Right lung (tissue), 10 donors: ENCODE measurements at places on chromosomes 12 and 14.

DNA sequence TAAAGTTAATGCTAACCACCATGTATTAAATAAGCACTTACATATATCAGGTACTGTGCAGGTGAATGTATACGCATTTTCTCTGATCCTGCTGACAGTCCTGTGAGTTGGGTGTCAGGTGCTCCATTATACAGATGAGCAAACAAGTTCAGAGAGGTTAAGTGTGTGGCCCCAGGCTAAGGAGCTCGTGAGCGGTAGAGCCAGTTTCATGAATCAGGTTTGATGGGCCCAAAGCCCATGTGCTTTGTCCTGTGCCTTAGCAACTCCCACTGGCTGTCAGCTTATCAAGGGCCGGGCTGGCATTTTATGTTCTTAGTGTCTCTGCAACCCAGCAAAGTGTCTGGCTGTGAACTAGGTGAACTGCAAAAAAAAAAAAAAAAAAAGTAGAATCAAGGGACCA lies 701.2 kb upstream of the TBX3 start:
- no peak for DNase-seq

- DNase-seq, result no peak
Measured at GRCh38 chr12:32125455-32126084, 18.9 kb downstream of the BICD1 start.

DNA sequence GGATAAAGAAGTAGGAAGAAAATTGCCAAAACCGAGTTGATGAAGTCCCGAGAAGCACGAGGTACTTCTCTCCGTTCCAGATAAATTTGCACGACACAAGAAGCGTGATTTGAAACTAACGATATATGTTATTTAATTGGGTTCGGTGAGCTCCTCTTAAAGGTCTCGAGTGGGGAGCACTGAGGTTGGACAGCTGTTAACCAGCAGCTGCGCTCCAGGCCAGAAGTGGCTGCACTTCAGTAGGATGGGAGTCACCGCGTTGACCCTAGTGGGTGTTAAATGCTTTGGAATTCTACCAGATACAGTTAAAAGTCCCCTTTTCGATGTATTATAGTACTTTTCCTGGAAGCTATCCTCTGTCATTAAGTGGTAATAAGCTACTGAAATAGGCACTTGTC lies 953 bp upstream of the DCAF5 start:
- peak; percentile 26 for DNase-seq

DNA sequence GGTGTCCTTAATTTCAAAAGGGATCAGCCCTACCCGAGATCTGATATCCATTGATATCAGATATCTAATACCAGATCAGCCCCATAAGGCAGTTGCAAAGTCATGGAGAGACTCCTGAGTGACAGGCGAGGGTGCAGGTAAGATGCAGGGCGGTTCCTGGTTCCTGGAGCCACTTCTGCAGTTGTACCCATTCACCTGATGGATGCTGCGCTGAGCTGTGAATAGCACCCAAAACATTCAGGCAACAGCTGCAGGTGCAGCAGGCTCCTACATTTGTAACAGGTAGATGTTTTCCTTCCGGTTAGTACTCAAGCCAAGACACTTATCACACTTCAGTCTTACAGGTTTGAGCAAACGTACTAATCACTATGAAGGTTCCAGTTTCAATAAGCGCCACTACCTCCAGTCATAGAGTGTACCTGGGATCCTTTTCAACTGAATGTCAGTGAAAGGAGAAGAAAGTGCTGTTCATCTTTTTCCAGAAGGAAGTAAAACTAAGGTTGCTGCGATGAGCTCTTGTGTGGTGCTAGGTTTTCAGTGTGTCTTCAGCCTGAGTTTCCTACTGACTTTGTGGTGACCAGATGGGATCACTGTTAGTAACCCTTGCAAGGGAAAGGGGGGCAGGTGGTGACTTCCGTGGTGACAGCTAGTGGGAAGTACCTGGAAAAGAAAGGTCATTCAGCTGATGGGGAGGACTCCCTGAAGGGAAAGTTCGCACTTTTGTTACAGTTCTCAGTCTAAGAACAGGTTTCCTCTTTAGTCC lies 1.9 kb downstream of the ATP6V0A2 start:
- no peak for DNase-seq

DNA sequence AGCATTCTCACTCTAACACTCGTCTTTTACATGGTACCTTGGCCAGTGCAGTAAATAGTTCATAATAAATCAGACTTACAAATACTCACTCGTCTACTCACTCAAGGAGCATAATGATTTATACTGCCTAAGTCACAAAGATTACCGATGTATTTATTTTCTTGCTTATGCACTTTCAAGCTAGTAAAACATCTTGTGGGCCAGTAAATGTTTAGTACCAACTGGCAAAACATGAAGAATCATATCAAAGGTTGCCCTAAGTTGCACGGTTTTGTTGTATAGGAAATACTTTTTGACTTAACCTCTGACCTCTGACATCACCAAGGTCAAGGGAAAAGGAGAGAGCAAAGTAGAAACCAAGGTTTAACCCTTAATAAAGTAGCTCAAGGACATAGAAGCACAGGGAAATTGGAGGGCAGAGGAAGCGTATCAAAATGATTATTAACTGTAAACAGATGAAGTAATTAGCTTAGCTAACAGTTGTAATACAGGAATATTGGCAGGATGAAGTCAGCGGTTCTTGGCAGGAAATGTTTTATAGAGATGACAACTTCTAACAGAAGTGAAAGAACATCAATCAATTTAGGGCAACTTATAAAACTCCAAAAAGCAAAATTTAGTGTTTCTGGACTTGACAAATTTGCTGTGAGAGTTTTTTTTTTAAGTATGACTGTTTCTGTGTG lies 131.9 kb downstream of the HMGA2 start:
- DNase-seq, result no peak

GRCh38 chr14:52314595-52315354 lies 663 bp downstream of the PTGER2 start:
- DNase-seq, result no peak

DNA sequence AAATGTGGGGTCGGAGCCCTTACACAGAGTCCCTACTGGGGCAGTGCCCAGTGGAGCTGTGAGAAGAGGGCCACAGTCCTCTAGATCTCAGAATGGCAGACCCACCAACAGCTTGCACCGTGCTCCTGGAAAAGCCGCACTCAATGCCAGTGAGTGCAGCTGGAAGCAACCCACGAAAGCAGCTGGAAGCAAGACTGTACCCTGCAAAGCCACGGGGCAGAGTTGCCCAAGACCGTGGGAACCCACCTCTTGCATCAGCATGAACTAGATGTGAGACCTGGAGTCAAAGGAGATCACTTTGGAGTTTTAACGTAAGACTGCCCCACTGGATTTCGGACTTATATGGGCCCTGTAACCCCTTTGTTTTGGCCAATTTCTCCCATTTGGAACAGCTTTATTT lies 12.3 kb downstream of the GTF2A1 start:
- DNase-seq, result no peak

GRCh38 chr12:26017484-26018211 lies 59.2 kb downstream of the RASSF8 start:
- DNase-seq, result no peak

DNA sequence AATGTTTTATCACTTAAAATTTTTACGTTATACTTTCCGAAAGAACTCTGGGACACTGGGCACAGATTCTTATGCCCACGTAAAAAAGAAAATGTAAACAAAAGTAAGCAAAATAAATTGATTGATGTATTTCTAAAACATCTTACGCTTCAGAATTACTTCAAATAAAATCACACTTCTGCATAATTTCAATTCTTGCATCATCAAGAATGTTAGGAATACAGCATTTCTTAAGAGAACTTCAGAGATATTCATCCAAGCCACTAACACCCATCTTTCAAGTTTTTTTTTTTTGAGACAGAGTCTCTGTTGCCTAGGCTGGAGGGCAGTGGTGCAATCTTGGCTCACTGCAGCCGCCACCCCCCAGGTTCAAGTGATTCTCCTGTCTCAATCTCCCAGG lies 180.6 kb downstream of the MED13L start:
- no peak for DNase-seq

GRCh38 chr14:75751296-75751695 lies 90.2 kb downstream of the TTLL5 start:
- DNase-seq, result no peak

DNA sequence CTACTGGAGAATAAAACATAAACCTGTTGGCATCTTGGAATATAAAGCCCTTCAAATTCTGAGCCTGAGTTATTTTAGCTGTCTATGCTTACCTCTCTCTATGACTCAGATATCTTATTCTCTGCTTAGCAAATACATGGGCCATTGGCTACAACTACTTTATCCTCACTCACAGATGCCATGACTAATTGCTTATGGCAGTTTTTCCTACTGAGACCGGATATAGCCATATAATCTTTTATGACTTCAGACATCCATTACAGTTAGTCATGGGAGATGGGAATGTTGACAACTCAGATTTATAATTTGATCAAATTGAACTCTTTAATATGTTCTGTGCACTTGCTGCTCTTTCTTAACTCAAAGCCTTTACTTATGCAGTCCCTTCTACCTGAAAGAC lies 502.4 kb upstream of the ATP2B1 start:
- no peak for DNase-seq

GRCh38 chr14:85911044-85911443 lies 381.1 kb downstream of the FLRT2 start:
- no peak for DNase-seq

DNA sequence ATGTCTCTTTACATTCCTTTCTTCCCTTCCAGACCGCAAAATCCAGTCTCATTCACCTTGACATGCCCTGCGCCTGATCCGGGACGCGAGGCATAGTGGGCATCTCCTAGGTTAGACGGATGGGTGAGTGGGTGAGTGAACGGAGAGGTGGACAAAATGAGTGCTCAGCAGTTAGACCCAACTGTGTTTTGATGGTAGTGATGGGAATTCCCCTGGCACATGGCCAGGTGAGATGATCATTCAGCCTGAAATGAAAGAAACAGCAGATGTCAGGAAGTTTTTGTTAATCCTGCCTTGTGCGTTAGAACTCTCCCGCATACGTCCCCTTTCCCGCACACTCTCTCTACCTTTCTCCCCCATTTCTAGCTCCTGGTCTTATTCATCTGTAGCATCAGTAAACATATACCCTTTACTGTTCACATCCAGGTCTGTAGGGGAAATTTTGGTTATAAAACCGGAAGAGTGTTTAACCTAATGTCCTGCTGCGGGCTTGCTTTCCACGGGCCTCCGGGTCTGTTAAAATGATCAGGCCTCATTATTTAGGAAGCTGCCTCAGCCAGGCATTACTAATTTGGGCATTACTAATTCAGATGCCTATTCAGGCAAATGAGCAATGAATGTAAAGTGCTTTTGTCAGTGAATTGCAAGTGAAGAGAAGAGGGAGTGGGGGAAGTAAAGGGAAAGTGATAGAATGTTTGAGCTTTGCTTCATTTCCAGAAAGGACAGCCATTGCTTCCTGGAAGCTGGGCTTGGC lies 172.8 kb downstream of the ETV6 start:
- no peak for DNase-seq

DNA sequence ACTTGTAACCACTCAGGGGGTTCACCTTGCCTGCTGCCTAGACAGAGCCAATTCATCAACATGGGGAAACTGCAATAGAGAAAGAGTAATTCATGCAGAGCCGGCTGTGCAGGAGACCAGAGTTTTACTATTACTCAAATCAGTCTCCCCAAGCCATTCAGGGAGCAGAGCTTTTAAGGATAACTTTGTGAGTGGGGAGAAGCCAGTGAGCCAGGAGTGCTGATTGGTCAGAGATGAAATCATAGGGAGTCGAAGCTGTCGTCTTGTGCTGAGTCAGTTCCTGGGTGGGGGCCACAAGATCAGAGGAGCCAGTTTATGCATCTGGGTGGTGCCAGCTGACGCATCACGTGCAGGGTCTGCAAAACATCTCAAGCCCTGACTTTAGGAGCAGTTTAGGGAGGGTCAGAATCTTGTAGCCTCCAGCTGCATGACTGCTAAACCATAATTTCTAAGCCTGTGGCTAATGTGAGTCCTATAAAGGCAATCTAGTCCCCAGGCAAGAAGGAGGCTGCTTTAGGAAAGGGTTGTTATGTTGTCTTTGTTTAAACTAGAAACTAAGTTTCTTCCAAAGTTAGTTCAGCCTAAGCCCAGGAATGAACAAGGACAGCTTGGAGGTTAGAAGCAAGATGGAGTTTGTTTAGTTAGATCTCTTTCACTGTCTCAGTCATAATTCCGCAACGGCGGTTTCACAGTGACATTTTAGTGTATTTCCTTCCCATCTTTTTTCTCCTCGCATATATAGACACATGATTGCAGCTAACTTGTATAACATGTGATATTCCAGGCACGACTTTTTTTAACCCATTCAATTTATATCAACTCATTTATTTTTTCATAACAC lies 68.9 kb upstream of the NCOR2 start:
- DNase-seq, result no peak

DNA sequence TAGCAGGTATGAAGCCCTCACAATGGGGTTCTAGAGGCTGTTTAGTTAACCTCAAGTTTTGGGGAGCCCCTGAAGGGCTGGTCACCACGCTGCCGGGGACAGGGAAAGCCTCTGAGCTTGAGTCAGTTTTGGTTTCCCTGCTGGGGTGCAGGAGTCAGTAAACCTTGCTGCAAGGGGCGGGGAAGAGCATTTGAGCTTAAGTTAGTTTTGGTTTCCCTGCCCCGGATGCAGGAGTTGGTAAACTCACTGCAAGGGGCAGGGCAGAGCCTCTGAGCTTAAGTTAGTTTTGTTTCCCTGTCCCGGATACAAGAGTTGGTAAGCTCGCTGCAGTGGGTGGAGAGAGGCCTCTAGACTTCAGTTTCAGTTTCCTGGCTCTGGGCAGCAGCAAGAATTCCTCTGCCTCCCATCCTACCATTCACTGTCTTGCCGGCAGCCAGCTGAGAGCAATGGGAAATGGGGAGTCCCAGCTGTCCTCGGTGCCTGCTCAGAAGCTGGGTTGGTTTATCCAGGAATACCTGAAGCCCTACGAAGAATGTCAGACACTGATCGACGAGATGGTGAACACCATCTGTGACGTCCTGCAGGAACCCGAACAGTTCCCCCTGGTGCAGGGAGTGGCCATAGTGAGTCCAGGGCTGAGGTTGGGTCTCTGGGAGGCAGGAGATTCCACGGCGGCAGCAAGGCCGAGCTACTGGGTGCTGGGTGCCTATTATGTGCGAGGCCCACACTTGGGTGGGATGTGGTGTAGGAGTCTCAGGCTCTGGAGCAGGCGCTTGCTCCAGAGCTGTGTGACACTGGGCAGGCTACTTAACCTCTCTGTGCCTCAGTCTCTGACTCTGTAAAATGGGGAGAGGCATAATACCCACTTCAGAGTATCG lies at the start of gene OAS2:
TSS of gene OAS2 (plus strand) at position 357 of the 878 bp plus-strand sequence. CDS start at position 447, 90 bp downstream.
- peak; percentile 36 for DNase-seq

GRCh38 chr12:24600551-24600950 lies 348.4 kb downstream of the BCAT1 start:
- no peak for DNase-seq

- no peak for DNase-seq
Measured at GRCh38 chr12:44777044-44777443, 99.1 kb downstream of the NELL2 start.

- DNase-seq, result no peak
Measured at GRCh38 chr12:88416155-88416554, 164.1 kb downstream of the KITLG start.
